ENCODE measurements at places on chromosomes 12 and 14.

GRCh38 chr12:65603438-65604351, 220.6 kb upstream of the HMGA2 start:
- DNase-seq: no peak

- no peak for DNase-seq
These were observed 70.1 kb downstream of the PEBP1 start for GRCh38 chr12:118206107-118206412.

DNA sequence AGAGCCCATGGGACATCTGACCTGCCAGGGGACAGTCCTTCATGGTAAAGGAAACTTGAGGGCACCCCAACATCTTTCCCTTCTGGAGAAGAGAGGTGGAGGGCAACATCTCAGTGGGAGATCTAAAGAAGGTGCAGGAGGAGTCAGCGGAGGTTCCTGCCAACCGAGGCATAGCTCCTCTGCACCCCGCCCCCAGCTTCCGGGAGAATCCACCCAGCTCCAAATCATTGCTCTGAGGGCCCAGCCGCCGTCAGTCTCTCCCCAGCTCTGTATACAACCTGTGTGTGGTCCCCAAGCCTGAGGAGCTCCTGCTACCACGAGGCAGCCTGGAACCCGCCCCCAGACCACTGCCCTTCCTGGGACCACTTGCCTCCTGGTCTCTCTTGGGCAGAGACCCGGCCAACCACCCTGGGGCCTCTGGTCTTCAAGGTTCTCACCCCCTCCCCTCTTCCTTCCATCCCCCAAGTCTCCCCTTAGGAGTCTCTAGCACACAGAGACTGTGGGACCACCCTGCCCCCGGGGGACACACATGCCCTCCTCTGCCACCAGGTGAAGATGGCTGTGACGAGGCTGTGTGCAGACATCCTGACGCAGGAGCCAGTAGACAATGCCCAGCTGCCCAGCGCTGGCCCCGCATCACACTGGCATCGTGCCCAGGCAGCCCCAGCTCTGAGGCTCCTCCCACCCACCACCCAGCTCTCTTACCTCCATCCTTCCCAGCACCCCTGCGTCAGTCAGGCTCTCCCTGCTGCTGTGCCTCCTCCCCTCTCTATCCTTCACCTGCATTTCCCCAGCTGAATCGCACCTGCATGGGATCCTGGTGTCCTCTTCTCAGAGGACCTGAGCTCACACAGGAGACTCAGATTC, 13.0 kb upstream of the NUDT14 start:
- DNase-seq: no peak

DNA sequence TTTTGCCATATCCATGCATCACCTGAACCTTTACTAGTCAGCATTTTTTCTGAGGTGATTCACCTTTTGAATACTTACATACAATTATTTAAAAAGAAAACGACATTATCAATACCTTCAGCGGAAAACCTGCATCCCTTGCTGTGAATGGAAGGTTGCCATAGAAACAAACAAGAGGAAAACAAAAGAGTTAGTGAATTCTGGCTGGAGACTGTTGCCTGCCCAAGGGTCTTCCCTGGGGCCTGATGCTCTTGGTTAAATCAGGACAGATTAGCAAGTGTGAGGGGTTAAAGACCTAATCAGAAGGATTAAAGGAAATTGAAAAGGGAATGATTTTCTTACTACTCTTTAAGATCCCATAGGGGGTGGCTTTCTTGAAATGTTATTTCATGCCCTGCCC, 96.0 kb upstream of the WSCD2 start:
- DNase-seq: no peak

- no peak for DNase-seq
These were observed 35.8 kb downstream of the BCAT1 start for GRCh38 chr12:24913130-24913529.

- DNase-seq: no peak
These were observed 54.3 kb downstream of the CCDC85C start for GRCh38 chr14:99549684-99550083.

Data from occipital lobe (tissue), 3 donors.